Ovary (tissue), 10 donors: ENCODE measurements at places on chromosomes 5 and 9.

DNA sequence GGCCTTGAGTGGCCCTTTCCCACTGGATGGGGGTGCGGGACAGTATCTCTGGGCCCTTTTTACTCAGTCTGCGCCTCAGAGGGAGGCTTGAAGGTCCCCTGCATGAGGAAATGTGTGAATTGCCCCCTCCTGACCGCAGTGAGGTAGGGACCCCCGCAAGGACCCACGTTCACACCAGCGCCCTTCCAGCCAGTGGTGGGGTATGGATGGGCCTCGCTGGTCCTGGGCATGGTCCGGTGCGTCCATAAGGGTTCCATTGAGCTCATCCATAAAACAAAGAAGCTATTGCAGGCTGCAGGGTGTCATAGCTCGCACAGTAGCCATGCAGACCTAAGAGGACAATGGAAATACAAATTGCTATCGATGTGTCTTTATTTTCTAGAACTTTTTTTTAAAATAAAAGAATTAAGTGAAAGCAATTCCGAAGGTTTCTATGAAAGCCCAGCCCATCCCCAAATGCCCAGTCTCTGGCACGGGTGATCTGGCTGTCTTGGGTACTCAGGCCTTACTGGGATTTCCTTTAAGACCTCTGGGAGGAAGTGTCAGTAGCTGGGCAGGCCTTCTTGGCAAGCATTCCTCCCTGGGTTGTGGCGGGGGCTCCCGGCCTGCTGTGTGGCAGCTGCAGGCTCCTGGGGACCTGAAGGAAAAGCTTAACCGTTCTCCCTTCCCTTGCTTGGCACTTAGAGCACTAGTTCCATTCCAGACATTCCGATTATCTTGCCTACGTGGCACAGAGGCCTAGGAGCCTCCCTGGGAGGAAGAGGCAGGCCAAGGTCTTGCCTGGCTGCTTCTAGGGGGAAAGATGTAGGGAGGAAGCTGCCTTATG lies 1.5 kb upstream of the SEMA5A start:
- no peaks in the 10 kb centered on the region for H3K36me3 ChIP-seq
- no peaks in the 10 kb centered on the region for H3K27me3 ChIP-seq
- no peaks in the 10 kb centered on the region for H3K4me1 ChIP-seq

DNA sequence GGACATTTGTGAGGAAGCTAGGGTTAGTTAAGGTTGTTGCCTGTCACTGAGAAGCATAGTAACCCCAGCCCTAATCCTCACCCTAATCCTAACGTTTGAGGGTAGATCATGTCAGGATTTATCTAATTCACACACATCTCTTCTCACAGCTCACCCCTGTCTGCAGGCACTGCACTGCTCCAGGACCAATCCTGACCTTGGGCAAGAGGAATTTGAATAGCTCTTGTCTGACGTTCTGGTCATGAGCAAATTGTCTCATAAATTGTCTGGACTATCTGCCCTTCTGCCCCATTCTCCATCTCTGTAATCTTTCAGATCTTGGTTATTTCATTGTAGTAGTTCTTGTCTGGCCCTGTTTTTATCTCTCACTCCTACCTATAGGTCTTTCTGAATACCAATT lies 18.7 kb downstream of the CRHBP start:
- DNase-seq = no peak
- no peaks in the 10 kb centered on the region for H3K4me1 ChIP-seq
- no peak overlapping the region for H3K4me3 ChIP-seq
- H3K36me3 ChIP-seq = no peaks in the 10 kb centered on the region
- no peaks in the 10 kb centered on the region for H3K27me3 ChIP-seq

GRCh38 chr5:100828071-100828897 lies 74.8 kb downstream of the ST8SIA4 start:
- H3K36me3 ChIP-seq = no peaks in the 10 kb centered on the region
- no peak overlapping the region for H3K27ac ChIP-seq
- H3K4me1 ChIP-seq = no peaks in the 10 kb centered on the region
- H3K27me3 ChIP-seq = no peaks in the 10 kb centered on the region

- no peaks in the 10 kb centered on the region for H3K36me3 ChIP-seq
- H3K4me3 ChIP-seq = no peak overlapping the region
- H3K4me1 ChIP-seq = no peaks in the 10 kb centered on the region
- H3K27me3 ChIP-seq = no peaks in the 10 kb centered on the region
- no peak overlapping the region for H3K27ac ChIP-seq
Measured at GRCh38 chr5:141788296-141788970, 89.8 kb downstream of the PCDH1 start.

DNA sequence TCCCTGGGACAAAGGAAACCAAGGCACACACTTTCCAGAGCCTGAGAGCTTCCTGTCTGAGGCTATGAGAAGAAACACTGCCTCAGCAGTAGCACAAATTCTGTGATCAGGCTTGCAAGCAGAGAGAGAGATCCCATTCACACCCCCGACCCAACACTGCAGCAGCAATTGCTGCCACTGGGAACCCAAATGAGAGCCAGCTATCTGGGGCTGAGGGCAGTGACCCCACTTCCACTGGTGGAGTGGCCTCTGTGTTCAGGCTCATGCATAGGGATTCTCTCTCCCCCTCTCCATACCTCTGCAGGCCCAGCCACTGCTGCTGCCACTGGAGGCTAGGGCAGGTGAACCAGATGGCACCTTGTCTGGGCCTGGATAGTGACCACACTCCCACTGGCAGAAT lies 95.2 kb downstream of the TMEM232 start:
- DNase-seq = no peak
- H3K4me1 ChIP-seq = no peaks in the 10 kb centered on the region
- H3K4me3 ChIP-seq = no peak overlapping the region
